ENCODE measurements at places on chromosomes 6 and 20.

- DNase-seq, result no peak
These were observed 30.9 kb downstream of the BCL2L1 start for GRCh38 chr20:31691646-31692275.

- no peak for DNase-seq
These were observed 19.1 kb upstream of the CHMP4B start for GRCh38 chr20:33791959-33792597.

DNA sequence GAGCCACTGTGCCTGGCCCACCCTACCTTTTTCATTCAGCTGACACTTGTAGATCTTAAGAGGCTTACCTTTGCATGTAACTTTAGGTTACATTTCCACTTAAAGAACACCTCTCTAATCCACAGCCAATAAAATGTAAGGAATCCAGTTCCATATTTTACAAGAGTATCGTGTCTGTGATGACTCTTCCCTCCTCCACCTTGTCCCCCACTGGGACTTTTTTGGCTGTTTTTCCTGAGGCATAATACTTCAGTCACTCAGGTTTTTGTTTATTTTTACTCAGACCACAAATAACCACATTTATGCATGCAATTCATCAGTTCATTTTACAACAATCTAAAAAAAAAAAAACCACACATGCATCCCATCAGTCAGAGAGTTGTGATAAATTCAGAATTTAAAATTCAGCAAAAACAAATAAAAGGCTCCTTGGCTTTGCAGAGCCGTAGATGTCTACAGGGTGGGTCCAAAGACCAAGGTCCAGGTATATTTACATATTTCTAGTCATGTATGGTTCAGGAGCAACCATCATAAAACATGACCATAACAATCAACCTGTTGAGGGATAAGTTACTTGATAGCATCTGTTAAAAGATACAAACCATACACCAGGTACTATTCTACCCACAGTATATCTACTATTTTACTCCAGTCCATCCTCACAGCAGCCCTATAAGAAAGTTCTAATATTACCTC, 9.9 kb downstream of the ATXN1 start:
- DNase-seq, result no peak

DNA sequence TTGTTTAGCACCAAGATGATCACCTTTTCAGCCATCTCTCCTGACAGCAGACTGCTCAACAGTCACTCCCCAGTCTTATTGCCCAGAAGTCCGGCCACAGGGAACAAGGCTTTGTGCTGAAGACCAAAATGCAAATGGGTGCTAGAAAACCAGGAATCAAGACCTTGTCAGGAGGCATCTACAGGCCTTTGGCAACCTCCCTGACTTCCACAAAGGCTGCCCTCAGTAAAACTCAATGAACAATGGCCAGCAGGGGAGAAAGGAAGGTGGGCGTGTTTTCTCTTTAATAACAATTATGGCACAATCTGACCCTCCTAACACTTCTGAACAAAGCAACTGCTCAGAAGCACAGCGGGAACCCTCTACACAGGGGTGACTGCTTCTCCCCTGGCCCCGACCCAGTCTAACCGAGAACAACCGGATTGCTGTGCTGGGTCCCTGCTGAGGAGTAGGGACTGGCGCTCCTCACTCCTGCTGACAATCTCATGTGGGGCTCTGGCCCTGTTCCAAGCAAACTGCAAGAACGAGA, 41.6 kb downstream of the PLCG1 start:
- DNase-seq, result peak; percentile 71

- DNase-seq, result no peak
These were observed 24.9 kb downstream of the ARHGAP18 start for GRCh38 chr6:129684903-129685661.

Data from NCI-H2081 (cell line).